ENCODE measurements at places on chromosomes 1 and 21.

DNA sequence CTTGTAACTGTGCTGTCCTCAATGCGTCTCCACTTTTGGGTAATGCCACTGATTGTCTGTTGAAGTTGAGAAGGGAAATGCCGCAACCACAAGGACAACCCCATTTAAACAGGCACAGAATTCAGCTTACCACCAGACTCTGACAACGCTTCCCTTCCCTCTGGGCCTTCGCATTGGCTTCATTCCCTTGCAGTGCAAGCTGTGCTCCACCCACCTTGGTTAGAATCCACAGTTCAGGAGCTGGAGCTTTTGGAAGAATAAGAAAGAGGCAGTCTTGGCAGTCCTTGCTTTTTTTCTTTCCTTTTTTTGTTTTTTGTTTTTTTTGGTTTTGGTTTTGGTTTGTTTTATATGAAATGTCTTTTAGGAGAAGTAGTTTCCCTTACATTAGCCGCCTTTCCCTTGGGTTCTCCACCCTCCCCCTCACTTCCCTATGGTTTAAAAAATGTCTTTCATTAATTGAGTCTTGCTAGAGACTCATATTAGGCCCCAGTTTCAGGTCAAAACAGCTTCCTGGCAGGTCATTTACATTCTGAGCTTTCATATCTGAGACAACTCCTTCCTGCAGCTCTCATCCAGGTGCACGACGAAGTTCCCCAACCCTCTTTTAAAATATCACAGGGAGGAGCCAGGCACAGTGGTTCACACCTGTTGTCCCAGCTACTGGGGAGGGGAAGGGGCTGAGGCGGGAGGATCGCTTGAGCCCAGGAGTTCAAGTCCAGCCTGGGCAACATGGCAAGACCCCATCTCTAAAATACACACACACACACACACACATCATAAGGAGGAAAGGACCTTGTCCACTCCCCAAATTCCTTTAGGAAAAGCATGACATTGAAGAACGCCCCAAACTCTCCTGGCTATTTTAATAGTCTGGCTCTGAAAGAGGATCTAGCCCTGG is 20.7 kb upstream of the LAX1 start:
- DNase-seq, result no peak

DNA sequence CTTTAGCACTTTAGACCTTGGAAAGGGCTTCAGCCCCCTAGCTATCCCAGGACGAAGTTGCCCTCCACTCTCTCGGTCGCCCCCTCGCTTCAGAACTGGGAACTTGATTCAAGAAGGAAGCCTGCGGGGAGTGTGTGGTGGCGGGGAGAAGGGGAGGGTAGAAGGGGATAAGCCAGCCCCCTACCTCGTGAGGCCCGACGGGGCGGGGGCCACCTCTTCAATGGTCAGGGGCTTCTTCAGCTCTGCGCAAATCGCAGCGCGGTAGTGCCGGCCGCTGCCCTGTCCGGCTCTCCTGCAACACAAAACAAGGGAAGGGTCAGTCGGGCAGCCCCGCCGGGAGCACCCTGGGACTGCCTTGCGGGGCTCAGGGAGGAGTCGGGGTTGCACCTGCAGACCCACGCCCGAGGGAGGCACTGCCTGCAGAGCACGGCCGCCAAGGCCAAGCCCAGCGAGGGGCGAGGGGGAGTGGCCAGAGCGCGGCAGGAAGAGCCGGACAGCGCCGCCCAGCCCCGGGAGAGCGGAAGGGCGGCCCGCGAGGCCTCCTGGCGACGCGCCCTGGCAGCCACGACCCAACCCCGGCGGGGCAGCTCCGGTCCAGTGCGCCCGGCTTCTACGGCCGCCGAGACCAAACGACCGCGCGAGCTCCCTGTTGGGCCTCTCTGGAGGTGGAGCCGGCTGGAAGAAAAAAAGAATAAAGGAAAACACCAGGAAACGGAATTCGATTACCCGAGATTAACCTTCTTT is 56.2 kb upstream of the RASAL2 start:
- DNase-seq, result peak; percentile 33

- DNase-seq, result no peak
Measured at GRCh38 chr1:55554611-55555010, 339.4 kb upstream of the USP24 start.

DNA sequence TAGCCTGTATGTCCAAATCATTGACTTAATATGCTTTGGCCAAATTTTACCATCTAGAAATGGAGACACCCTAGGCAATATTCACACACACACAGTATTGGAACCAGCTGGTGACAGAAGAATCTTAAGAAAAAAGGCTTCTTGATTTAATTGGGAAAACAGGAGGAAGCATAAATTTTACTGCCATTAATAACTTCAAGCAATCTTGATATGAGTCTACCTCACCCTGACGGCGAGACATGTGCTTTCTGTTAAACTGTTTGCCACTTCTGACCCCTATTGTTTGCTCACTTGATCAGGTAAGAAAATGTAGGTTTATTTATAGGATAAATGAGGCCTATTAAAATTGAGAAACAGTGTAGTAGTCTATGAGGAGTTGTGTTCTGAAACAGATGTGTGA is 73.2 kb downstream of the KIFAP3 start:
- DNase-seq, result no peak

- no peak for DNase-seq
Measured at GRCh38 chr21:29347274-29347681, 48.6 kb downstream of the BACH1 start.

DNA sequence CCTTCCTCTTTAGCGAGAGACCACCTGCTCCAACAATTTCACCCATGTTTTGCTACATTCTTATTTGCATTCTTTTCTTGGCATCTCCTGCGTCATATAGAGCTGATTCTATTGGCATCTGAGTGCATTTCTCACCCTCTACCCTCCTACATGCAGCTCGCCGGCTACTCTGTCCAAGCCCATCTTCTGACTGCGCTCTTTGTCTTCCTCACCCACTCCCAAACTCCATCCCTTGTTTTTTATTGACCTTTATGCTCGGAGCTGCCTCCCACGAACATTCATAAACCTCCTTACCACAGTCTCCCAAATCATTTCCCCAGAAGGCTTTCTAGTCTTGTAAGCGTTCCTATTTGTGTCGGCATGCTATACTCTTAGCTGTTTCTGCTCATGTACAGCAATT is 33.6 kb upstream of the FMN2 start:
- DNase-seq, result no peak

GRCh38 chr21:16563116-16563515 is 833.3 kb downstream of the USP25 start:
- DNase-seq, result no peak

DNA sequence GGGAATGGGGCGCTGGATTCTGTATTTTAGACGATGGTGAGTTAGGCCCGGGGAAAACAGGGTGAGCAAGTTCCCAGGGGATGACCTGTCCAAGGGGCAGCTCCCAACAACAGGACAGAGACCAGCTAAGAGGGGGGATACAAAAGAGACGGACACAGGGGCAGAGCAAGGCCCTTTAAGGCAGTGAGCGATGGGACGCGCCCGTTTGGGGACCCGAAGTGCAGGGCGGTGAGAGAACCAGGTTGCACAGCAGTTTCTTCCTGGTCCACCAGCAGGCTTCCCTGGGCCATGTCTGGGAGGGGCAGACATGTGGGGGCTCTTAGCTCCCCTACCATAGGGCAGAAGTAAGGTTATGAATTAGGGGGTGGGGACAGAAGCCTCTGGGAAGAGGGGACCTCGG is 22.0 kb downstream of the INAVA start:
- DNase-seq, result no peak

- DNase-seq, result no peak
Measured at GRCh38 chr1:169708647-169709046, 2.8 kb downstream of the SELL start.
